MCF 10A (cell line): ENCODE measurements at places on chromosomes 3 and 15. TPM values are rescaled to one million over a fixed set of nuclear protein-coding genes. Genes with fewer than 3 reads are reported as not detected.

DNA sequence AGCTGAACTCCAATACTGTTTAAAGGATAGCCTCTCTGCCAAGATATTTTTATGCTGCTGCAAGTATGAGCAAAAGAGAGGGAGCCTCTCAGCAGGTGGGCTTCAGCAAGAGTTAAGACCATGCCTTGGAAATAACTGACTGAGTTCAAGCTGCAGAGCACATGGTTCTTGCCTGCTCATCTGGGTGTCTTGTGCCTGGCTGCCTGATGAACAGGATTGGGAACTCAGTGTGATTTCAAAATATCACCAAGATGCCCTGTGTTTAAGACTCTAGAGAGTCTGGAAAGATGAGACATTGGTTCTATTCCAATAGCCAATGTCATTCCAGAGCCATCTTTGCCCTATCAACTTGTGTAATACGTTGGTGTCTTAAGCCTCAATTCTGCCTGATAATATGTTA lies 147.5 kb upstream of the VEPH1 start:
- H3K4me1 ChIP-seq = no peaks in the 10 kb centered on the region
- H3K4me3 ChIP-seq = no peak overlapping the region
- DNase-seq = no peak

DNA sequence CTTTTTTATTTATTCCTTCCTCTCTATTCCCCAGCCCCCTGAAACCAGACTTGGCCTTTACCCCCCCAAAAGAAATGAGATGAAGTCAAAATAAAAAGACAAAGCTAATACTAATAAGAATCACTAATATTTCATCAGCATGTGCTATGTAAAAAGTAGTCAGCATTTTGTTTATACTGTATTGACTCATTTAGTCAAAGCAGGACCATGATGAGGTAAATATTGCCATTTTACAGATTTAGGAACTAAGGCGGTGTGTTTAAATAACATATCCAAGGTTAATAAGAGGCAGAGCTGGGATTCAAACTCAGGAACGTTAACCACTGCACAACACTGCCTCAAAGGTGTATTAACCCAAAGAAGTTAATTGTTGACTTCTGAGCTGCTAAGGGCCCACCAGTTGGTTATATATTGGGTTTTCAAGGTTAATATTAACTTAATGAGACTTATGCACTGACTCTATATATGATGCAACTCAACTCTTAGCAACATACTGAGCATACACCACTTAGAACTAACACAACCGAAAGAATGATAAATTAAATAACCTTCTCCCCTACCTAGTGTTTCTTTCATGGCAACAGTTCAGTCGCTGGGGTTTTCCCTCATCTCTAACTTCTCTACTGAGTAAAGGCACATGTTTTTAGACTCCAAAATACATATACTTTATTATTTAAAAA lies 34.7 kb downstream of the FOXP1 start:
- H3K27ac ChIP-seq = no peak overlapping the region
- no peaks in the 10 kb centered on the region for H3K36me3 ChIP-seq
- peaks cover 17% of the 10 kb centered on the region for H3K4me1 ChIP-seq
- no peak overlapping the region for H3K4me3 ChIP-seq
- no peaks in the 10 kb centered on the region for H3K27me3 ChIP-seq
- DNase-seq = no peak

DNA sequence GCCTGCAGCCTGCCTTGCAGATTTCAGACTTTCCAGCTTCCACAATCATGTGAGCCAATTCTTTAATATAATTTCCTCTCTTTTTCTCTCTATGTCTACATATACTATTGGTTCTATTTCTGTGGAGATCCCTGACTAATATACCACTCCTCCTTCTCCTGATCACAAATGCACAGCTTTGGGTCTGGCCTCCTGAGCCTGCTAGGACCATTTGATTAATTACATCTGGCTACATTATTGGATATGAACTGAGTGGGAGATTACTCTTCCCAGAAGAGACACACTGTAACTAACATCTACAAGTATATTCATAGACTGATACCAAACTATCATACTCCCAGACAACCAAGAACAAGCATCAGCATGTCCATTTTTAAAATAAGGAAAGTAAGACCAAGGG lies 188.9 kb upstream of the LMCD1 start:
- no peak overlapping the region for H3K27ac ChIP-seq
- H3K4me1 ChIP-seq = peaks cover 6% of the 10 kb centered on the region
- no peak overlapping the region for H3K4me3 ChIP-seq
- no peaks in the 10 kb centered on the region for H3K36me3 ChIP-seq
- no peaks in the 10 kb centered on the region for H3K27me3 ChIP-seq
- DNase-seq = no peak

DNA sequence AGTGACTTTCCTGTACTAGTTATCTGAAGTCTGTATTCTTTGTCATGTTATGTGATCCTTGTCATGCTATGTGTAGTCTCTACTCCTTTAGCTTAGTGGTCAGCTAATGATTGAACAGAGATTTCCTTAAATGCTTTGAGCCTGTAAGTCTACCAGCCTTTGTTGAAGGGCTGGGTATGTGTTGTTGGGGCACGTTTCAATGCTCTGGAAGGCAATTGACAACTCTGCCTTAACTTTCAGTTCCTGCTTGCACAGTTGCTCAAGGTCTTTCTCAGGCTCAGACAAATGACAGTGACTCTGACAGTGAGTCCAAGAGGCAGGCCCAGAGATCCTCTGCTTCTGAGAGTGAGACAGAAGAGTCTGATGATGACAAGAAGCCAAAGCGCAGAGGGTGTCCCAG lies 89.3 kb downstream of the CHD2 start:
- H3K4me1 ChIP-seq = peaks cover 6% of the 10 kb centered on the region
- H3K27ac ChIP-seq = no peak overlapping the region
- no peak for DNase-seq
- H3K27me3 ChIP-seq = no peaks in the 10 kb centered on the region

- no peaks in the 10 kb centered on the region for H3K27me3 ChIP-seq
- H3K36me3 ChIP-seq = no peaks in the 10 kb centered on the region
- H3K4me1 ChIP-seq = peaks cover 8% of the 10 kb centered on the region
- H3K27ac ChIP-seq = no peak overlapping the region
- H3K4me3 ChIP-seq = no peak overlapping the region
Observed at GRCh38 chr15:47460795-47461573, 256.3 kb upstream of the SEMA6D start.

- H3K4me3 ChIP-seq = no peak overlapping the region
- no peak for DNase-seq
- no peaks in the 10 kb centered on the region for H3K36me3 ChIP-seq
- no peak overlapping the region for H3K27ac ChIP-seq
Observed at GRCh38 chr3:98746122-98746521, 17.0 kb upstream of the ST3GAL6 start.

GRCh38 chr15:33500432-33501195 lies 189.8 kb downstream of the RYR3 start:
- H3K27ac ChIP-seq = no peak overlapping the region
- H3K4me3 ChIP-seq = no peak overlapping the region
- H3K4me1 ChIP-seq = no peaks in the 10 kb centered on the region
- H3K27me3 ChIP-seq = peaks cover 71% of the 10 kb centered on the region

DNA sequence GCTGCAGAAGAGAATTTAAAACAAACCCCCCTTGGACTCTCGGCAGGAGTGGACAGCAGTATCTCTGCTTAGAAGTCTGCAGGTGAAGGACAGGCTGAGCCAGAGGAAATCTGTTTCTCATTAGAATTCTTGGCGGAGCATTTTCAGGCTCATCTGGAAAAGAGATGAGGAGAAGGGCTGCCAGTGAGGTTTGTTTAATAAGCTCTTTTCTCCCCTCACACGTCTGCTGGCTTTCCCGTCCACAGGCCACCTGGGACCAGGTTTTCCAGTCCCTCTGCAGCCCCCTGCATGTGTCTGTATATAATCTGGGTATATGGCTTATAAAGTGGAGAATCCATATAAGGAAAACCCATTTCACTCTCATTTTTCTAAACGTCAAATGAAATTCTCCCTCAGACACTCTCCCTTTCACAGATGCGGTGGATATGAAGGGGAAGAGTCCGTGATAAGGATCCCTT lies 155.4 kb upstream of the TPM1 start:
- no peak overlapping the region for H3K4me3 ChIP-seq
- H3K36me3 ChIP-seq = no peaks in the 10 kb centered on the region
- peaks cover 17% of the 10 kb centered on the region for H3K4me1 ChIP-seq
- no peak overlapping the region for H3K27ac ChIP-seq
- DNase-seq = no peak
- H3K27me3 ChIP-seq = no peaks in the 10 kb centered on the region

DNA sequence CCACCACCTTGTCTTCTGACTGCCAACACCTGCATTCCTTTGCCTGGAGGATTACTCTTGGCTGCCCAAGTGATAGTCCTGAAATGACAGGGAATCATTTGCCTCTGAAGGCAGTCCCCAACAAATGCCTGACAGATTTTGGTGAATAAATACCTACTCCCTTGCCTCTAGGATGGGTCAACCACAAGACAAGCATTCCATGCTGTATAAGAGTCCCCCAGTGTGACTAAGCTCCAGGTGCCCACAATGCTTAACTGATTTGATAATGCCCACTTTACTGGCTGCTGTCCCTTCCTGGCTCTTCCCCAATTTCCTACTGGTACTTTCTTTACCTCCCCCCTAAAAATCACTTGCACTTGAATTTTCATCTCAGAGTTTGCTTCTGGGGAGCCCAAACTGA lies 14.8 kb downstream of the THRB start:
- H3K4me1 ChIP-seq = peaks cover 10% of the 10 kb centered on the region
- no peak overlapping the region for H3K27ac ChIP-seq
- H3K36me3 ChIP-seq = peaks cover 10% of the 10 kb centered on the region
- no peak overlapping the region for H3K4me3 ChIP-seq

Gene SPRED1
- total RNA-seq = 26.4 and 28.1 TPM in 2 replicates

Gene CCDC54
- not detected in 2 replicates for total RNA-seq

Gene PRSS50
- total RNA-seq = not detected in 2 replicates

Gene OXTR
- 0.63 and 1.2 TPM in 2 replicates for total RNA-seq
